ENCODE measurements at places on chromosomes 4 and X. TPM values are rescaled to one million over a fixed set of nuclear protein-coding genes. Genes with fewer than 3 reads are reported as not detected.

DNA sequence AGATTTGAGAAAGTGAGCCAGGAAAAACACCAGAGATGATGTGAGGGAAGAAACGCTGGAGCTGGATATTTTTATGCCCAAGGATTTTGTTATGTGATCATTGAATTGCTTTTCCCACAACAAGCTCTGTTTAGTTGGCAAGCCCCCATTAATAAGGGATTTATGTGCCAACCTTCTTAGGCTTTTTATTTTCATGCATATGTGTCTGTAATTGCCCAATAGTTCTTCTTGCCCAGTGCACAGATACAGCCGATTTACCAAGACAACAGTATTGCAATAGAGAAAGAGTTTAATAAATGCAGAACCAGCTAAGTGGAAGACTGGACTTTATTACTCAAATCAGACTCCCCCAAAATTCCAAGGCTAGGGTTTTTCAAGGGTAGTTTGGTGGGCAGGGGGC is 57.7 kb downstream of the TRIM2 start:
- H3K4me3 ChIP-seq = no peak overlapping the region
- H3K27me3 ChIP-seq = no peaks in the 10 kb centered on the region
- H3K27ac ChIP-seq = no peak overlapping the region
- no peak for DNase-seq

GRCh38 chr4:102824398-102824797 is 3.0 kb downstream of the UBE2D3 start:
- DNase-seq = peak; percentile 11
- peaks cover 13% of the 10 kb centered on the region for H3K4me1 ChIP-seq
- H3K27me3 ChIP-seq = no peaks in the 10 kb centered on the region
- peak overlapping the region; percentile 86 for H3K4me3 ChIP-seq

- H3K4me3 ChIP-seq = no peak overlapping the region
- peaks cover 3% of the 10 kb centered on the region for H3K27me3 ChIP-seq
Observed at GRCh38 chr4:151025759-151026158, 10.7 kb upstream of the LRBA start.

XAGE1A gene
- polyA plus RNA-seq = not detected
